ENCODE measurements at places on chromosomes 12 and 14.

DNA sequence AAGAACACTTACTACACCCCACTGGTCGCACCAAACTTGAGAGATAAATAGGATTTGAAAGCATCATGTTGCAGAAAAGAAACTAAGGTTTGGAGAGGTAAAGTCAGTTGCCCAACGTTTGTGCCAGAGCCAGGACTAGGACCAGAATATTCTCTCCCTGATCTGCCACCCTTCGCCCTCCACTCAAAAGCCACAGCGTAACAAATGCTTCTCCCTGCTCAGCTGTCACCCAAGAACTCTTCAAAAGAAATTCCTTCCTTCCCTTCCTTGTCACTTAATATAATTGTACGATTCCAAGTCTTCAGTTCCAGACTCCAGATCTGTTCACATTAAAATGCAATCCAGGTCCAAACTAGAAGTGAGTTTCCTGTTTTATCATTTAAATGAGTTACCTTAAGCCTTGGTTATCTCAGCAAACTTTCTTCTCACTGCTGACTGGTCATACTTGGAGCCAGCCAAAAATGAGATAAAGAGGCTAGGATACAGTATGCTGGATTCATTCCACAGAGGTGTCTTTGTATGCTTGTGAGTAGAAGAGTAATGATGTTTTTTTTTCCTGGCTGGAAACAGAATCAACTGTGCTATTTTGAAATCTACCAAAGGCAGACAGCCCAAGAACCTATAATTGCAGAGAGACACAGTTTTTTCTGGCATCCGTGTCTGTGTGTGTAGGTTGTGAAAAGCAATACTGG lies 12.8 kb upstream of the PPFIBP1 start:
- no peak for DNase-seq

DNA sequence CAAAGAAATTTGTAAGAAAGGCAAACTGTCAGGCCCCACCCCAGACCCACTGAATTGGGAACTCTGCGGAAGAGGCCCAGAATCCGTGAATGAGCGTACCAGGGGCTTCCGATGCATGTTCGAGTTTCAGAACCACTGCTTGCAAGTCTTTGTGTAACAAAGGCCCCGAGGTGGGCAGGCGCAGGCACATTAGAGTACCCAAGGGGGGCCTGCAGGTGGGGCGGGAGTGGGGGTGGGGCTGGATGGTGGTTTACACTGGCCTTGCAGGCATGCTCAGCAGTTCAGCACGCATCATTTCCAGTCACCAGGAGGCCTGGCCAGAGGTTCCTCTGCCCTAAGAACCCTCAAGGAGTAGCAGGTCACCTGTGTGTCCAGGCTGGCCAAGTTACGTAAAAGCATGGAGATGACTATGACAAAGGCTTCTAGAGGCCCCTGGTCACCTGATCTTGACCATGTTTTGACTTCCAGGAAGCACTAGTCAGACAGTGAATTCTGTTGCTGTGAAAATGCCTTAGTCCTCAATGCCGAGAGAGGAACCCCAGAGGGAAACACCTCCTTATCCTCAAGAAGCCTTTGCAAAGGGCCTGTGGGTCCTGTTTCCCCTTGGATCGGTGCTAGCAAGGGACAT lies 33.2 kb upstream of the IRF2BPL start:
- DNase-seq: no peak

GRCh38 chr12:105214148-105214547 lies 21.8 kb downstream of the APPL2 start:
- no peak for DNase-seq

GRCh38 chr12:120496413-120497340 lies 764 bp downstream of the DYNLL1 start:
- peak; percentile 77 for DNase-seq

DNA sequence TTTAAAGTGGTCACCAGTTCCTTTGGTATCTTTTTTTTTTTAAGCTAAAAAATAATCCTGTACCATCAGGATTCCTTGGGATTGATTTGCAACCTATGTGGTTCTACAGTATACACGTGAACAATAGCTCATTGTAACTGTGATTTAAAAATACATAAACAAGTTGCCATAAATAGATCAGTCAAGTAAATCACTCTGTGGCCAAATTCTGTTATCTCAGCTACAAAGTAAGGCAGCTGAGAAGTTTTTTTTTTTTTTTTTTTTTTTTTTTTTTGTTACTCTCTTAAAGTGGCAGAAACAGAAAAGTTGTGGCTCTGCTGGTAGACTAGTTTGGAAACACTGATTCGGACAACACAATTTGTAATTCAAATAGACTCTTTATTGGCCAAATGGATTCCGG lies 104.5 kb downstream of the PRICKLE1 start:
- no peak for DNase-seq

DNA sequence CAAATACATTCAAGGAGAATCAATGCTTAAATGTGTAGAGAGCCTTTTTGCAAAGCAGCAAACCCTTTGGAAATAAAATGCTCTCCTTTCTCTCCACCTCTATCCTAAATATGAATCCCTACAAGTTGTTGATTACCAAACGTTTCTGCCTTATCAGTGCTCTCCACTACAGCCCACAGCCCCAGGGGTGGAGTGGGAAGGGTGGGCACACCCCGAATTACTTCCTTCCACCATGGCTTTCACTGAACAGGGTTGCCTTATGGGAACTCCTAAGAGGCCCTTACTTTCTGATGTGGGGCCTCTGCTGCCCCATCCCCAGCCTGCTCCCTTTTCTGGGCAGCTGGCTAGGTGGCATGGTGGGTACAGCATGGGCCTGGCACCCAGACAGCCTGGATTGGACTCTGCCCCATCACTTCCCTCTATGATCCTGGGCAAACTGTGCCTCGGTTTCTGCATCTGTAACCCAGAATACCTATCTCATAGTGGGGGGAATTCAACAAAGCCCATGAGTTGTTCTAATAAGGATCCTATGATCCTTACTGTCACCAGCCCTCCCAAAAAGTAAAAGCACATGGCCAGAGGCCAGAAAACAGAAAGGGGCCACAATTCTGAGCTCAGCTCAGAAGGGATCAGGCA lies 16.1 kb downstream of the AK7 start:
- DNase-seq: no peak

DNA sequence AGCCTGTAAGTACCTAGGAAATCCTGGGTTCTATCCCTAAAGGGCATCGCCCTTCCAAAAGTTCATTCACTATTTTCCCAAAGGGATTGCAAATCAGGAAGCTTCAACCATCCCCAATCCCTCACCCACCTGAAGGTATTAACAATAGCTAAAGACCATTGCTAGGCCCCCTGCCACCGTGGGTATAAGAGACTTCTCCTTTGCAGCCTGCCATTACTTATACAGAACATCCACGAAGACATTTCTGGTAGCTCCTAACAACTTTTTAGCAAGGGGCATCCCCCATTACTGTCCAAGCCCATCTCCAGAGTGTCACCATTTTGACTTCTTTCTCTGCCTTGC lies 384 bp upstream of the SMUG1 start:
- no peak for DNase-seq

DNA sequence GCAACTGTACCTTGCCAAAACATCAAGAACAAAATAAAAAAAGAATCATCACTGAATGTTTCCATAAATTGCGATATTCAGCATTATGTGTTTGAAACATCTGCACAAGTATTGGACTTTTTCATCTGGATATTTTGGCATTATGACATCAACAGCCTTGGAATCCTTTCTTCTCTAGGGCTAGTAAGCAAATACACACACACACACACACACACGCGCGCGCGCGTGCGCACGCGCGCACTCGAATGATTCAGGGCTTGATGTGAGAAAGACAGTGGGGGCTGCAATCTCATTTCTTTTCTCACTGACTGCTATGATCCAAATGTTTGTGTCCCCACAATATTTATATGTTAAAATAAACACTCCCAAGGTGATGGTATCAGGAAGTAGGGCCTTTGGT lies 90.0 kb upstream of the SLC38A4 start:
- DNase-seq: no peak

DNA sequence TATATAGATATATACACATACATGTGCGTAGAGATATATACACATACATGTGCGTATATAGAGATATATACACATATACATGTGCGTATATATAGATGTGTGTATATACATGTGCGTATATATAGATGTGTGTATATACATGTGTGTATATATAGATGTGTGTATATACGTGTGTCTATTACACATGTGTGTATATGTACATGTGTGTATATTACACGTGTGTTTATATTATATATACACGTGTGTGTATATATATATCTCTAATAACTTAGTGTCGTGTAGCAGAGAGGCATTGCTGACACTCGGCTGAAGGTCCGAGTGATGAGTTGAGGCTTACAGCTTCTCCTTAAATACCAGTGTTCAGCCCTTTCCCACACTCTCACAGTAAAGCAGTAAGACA lies 133.7 kb downstream of the GLT1D1 start:
- DNase-seq: no peak

DNA sequence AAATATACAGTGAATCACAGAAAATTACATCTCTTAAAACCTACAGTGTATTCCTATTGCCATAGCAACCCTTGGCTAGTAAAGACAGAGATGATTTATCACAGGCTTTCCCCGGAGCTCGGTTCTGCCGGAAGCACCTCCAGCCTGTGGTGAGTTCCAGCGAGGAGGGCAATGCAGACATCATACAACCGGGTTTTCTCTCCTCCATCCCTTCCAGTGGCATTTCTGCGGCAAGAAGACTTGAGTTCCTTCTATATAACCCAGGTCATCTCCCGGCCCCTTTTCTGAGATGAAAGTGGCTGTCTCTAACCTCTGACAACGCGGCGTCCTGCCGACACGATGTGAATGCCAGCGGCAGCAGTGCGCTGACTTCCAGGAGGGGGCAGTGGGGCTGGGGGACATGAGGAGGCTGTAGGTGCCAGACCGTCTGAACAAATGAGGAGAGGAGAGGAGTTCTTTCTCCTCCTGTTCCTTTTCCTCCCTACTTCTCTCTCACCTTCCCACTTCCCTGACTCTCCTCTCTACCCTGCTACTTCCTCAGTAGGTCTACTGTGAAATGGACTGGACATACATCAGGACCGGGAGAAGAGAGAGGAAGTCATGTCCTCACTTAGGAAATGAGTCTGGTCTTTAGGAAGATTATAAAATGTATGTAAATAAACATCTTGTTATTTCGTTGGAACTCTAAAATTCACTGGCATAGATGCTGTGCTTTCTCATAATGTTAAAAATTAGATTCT lies 68.6 kb upstream of the MAX start:
- peak; percentile 52 for DNase-seq
